ENCODE measurements at places on chromosomes 2 and 18.

GRCh38 chr2:30250421-30250820 is 19.1 kb downstream of the LBH start:
- no peak for DNase-seq

DNA sequence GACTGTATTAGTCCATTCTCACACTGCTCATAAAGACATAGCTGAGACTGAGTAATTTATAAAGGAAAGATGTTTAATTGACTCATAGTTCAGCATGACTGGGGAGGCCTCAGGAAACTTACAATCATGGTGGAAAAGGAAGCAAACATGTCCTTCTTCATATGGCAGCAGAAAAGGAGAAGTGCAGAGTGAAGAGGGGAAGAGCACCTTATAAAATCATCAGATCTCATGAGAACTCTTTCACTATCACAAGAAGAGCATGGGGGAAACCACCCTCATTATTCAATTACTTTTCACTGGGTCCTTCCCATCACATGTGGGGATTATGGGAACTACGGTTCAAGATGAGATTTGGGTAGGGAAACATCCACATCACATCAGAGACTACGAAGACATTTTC is 43.0 kb upstream of the CAVIN2 start:
- DNase-seq = no peak

DNA sequence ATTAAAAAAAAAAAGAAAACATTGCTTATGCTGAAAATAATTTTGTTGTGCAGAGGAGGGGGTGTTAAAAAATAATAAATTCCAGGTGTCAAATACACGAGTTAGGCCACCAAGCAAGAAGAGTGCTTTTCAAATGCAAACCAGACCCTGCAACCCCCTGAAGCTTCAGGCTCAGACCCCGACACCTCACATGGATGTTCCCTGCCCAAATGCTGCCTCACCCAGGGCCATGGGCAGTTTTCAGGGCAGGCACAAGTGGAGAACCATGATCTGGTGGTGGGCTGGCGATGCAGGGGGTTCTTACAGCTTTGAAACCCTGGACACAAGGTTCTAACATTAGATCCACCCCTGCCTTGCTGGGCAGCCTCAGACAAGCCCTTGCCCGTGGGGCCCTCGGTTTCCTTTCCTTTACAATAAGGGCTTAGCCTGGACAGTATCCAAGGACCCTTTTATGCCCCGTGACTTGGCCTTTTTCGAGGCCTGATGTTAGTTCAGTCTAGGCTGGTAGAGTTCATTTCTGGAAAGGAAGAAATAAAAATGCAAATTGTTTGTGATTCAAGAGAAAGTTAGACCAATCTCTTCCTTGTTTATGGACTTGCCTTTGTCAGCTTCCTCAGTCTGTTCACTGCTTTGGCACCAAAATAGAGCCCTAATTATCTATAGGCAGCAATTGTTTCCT is 168.7 kb downstream of the DDX1 start:
- no peak for DNase-seq

GRCh38 chr2:9211496-9211895 is 4.9 kb downstream of the ASAP2 start:
- no peak for DNase-seq

- DNase-seq = no peak
Observed at GRCh38 chr2:241020201-241020600, 21.8 kb downstream of the SNED1 start.

DNA sequence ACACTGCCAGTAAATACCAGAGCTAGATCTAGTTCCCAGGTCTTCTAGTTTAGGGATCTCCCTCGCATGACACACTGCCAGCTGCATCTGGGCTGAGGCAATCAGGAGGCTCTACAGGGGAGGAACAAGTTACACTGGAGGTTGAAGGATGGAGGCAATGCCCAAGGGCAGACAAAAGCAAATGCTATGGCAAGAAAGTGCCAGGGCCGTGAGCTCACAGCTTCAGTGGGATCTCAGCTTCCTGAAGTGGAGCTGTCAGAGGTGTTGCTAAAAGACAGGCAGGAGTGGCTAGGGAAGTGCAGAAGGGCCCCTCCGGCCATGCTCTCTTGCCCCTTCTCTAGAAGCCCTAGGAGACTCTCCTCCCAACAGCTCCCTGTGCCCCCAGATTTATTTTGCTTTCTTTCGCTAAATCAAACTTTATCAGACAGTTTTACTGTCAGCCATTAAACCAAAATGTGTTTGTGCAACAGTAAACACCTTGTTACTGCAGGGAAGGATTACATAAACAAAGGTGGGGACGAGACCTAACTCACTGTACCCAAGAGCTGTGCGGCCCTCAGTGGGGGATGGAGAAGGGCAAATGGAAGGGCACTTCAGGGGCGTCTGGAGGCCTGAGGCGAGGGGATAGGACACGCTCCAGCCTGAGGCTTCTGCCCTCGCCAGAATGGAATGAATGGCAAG is 39.4 kb upstream of the PKDCC start:
- DNase-seq = no peak

DNA sequence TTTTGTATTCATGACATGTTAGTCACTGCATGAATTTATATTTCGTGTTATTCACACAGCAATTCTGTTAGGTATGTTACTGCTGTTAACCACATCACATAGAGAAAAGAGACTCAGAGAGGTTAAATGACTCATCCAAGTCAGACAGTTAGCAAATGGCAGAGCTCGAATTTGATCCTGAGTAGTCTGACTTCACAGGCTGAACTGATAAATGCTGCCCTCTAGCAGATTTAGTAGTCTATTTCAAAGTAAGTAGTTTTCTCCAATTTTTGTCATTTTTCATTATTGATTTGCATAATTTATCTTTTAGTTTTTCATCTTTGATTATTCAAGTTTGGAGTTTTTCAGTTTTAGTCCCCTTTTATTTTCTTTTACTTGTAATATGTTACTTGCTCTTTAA is 58.3 kb downstream of the WDR7 start:
- DNase-seq = no peak

GRCh38 chr18:12882453-12883371 is 1.3 kb downstream of the PTPN2 start:
- DNase-seq = no peak

DNA sequence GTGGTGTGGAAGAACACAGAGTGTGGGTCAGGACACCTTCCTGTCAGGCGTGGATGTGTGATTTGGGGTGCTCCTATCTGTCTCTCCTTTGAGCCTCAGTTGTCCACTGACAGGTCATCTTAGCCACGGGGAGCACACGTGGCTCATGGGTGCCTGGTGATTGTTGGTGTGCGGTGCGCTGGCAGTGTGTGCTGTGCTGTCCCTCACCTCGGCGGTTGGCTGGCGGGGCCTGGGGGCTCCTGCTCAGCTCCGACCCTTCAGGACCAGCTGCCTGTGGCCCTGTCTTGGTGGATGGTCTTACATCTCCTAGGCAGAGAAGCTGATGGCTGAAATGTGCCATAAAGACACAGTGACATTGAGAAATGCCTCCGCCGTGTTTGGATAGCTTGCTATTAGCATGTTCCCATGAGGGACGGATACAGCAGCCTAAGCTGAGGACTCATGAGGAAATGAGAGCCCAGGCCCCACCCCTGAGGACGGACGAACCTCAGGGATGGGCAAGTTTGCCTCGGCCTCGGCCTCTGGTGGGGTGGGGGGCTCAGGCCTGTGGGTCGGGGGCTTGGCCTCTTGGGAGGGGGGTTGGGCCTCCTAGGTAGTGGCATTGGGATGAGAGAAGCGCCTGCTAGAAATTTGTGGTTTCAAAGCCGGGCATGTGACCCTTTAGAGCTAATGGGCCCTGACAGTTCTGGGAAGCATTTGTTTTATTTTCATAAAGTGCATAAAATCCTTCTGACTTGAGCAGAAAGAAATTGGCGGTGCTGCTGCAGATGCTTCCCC is 20.3 kb upstream of the ASB1 start:
- DNase-seq = no peak

GRCh38 chr2:145760781-145761649 is 1241.1 kb upstream of the ZEB2 start:
- no peak for DNase-seq
